ENCODE measurements at places on chromosomes 6 and 20. TPM values are rescaled to one million over a fixed set of nuclear protein-coding genes. Genes with fewer than 3 reads are reported as not detected.

DNA sequence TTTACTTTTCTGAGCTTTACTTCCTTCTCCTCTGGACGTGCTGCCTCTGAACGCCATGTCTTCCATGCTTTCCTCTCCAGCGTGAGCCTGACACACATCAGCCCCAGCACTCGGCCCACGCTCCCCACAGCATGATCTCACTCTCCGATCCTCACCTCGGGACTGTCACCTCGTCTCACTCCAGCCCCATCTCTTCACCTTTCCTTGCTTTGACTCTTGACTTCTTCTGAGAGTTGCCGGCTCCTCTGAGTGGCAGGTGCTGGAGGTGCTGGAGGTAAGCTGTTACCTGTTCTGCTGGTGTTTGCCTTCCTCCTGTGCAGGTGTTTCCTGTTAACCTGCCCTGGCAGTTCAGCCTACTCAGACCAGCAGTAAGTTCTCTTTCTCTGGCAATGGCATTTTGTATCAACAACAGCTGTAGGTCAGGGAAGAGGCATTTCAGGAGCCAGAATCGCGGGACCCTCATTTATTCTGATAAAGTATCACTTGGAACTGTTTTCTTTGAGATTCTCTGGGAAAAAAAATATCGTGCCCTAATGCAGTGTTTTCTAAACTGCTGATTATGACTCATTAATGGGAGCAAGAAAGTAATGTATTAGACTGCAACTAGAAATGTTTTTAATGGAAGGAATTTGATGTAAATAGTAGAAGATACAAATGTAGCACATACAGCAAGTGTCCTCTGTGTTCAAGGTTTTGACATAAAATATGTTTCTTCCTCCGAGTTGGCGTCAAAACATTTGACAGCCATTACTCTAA is 106.5 kb downstream of the ARID1B start:
- H3K27me3 ChIP-seq: no peaks in the 10 kb centered on the region
- H3K36me3 ChIP-seq: no peaks in the 10 kb centered on the region
- H3K4me3 ChIP-seq: peak overlapping the region; percentile 1
- H3K4me1 ChIP-seq: peaks cover 93% of the 10 kb centered on the region
- H3K27ac ChIP-seq: peak overlapping the region; percentile 90
- DNase-seq: peak; percentile 81

The PRR18 gene
- total RNA-seq: not detected

The CBLN4 gene
- total RNA-seq: not detected

The HNF4A gene
- 10.3 TPM for total RNA-seq

DNA sequence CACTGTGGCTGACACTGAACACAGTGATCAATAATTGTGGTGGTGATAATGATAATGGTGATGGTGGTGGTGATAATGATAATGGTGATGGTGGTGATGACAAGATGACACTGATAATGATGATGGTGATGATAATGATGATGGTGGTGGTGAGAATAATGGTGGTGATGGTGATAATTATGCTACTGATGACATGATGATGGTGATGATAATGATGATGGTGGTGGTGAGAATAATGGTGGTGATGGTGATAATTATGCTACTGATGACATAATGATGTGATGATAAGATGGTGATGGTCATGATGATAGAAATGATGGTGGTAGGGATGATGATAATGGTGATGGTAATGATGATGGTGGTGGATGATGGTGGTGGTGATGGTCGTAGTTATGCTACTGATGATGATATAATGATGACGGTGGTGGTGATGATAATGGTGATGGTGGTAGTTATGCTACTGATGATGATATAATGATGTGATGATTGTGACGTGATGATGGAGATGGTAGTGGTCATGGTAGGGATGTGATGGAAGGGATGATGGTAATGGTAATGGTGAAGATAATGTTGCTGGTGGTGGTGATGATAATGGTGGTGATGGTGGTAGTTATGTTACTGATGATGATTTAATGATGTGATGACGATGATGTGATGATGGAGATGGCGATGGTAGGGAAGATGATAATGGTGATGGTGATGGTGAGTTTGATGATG is 356.5 kb upstream of the CDH4 start:
- H3K36me3 ChIP-seq: no peaks in the 10 kb centered on the region
- H3K27me3 ChIP-seq: no peaks in the 10 kb centered on the region
- no peak overlapping the region for H3K27ac ChIP-seq

The HTR1E gene
- total RNA-seq: not detected

DNA sequence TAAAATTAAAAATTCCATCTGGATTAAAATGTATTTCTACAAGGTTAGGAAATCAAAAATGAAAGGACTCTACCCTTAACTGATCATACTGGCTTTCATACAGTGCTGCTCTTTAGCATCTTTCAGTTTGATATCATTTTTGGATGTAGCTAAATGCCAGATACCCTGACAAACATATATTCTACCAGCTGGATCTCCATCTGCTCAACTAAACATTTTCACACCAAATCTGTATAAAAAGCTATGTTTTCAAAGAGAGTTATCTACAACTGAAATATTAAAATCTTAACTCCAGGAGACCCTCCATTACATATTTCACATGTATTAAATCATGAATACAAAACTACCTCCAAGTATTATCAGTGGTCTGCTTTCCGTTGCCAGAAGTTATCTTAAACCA is 95.7 kb downstream of the EPHA7 start:
- no peaks in the 10 kb centered on the region for H3K4me1 ChIP-seq
- H3K36me3 ChIP-seq: no peaks in the 10 kb centered on the region
- no peak overlapping the region for H3K27ac ChIP-seq
- no peak for DNase-seq
- H3K4me3 ChIP-seq: no peak overlapping the region

DNA sequence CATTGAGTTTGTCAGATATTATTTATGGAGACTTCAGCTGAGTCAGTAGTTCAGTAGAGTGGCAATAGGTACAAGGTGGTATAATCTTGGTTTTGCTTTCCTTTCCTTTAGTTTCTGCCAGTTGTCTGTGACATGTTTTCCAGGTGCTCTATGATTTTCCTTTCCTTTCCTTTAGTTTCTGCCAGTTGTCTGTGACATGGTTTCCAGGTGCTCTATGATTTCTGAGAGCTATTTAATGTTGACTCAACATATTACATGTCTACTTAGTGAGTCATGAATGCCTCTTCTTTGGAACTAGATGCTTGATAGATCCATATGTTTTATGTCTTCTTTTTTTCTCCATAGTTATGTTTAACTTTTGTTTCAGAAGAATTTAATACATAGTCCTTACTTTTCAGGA is 186.4 kb upstream of the DEFB112 start:
- no peak overlapping the region for H3K4me3 ChIP-seq
- no peaks in the 10 kb centered on the region for H3K27me3 ChIP-seq
- no peak for DNase-seq
- H3K36me3 ChIP-seq: no peaks in the 10 kb centered on the region
- no peaks in the 10 kb centered on the region for H3K4me1 ChIP-seq

- H3K36me3 ChIP-seq: peaks cover 72% of the 10 kb centered on the region
- no peak overlapping the region for H3K4me3 ChIP-seq
- peak overlapping the region; percentile 62 for H3K27ac ChIP-seq
- DNase-seq: no peak
- no peaks in the 10 kb centered on the region for H3K27me3 ChIP-seq
Measured at GRCh38 chr6:3280866-3281465, 22.2 kb downstream of the PSMG4 start.

- DNase-seq: no peak
- H3K27ac ChIP-seq: no peak overlapping the region
- H3K27me3 ChIP-seq: no peaks in the 10 kb centered on the region
- peaks cover 49% of the 10 kb centered on the region for H3K36me3 ChIP-seq
Measured at GRCh38 chr20:16405254-16405653, 168.0 kb downstream of the KIF16B start.

- H3K27ac ChIP-seq: no peak overlapping the region
- H3K4me1 ChIP-seq: peaks cover 25% of the 10 kb centered on the region
- H3K4me3 ChIP-seq: no peak overlapping the region
- H3K27me3 ChIP-seq: no peaks in the 10 kb centered on the region
Measured at GRCh38 chr20:46784436-46785127, 75.1 kb downstream of the SLC2A10 start.

GRCh38 chr6:136059308-136059707 is 190.8 kb downstream of the MTFR2 start:
- no peak for DNase-seq
- H3K36me3 ChIP-seq: no peaks in the 10 kb centered on the region
- H3K27me3 ChIP-seq: no peaks in the 10 kb centered on the region

DNA sequence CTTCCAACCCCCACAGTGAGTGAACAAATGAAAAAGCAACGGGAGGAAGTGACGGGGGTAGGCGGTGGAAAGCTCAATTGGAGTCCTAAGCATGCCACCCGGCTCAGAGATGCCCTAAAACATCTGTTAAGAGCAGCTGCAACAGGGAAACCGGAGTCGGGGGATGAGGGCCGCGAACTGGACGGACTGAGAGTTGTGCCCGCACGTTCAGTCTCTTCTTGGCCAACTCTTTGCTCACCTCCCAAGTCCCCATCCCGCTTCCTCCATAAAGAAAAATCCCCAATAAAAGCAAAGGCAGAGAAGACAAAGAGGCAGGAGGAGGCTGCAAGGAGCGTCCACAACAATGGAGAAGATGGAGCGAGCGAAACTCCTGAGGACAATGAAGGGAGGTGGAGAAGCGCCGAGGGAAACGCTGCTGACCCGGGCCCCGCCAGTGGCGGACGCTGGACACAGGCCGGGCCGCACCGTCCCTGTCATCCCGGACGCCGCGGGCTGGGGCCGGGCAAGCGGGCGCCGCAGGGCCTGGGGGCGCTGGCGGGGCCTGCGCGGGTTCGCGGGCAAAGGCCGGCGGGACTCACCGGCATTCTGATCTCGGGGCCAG is 600 bp downstream of the SEC63 start:
- H3K36me3 ChIP-seq: no peaks in the 10 kb centered on the region
- peak overlapping the region; percentile 97 for H3K4me3 ChIP-seq
- DNase-seq: peak; percentile 46
- H3K27me3 ChIP-seq: no peaks in the 10 kb centered on the region

GRCh38 chr6:3244003-3244831 is 14.5 kb upstream of the PSMG4 start:
- no peak for DNase-seq
- H3K4me3 ChIP-seq: no peak overlapping the region
- H3K36me3 ChIP-seq: no peaks in the 10 kb centered on the region
- peaks cover 16% of the 10 kb centered on the region for H3K4me1 ChIP-seq
- H3K27me3 ChIP-seq: no peaks in the 10 kb centered on the region
- no peak overlapping the region for H3K27ac ChIP-seq

The ITPR3 gene
- total RNA-seq: 105 TPM

The FHL5 gene
- 21.6 TPM for total RNA-seq

DNA sequence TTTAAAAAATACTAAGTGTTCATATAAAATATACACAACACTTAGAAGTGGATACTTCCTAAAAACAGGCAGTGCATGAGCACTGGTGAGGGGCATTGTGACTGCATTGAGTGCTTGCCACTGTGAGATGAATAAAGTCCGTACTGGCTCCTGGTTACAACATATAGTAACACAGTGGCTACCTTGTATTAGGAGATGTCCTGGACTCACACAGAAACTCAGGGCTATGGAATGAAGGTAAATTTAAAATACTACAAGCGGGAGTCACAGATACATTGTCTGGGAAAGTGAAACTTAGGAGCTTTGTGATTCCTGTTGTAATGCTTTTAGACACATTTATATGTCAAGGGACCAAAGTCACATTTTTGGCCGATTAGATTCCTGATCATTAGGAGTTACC is 36.5 kb upstream of the HLA-G start:
- no peaks in the 10 kb centered on the region for H3K36me3 ChIP-seq
- DNase-seq: no peak
- peaks cover 13% of the 10 kb centered on the region for H3K4me1 ChIP-seq
- H3K4me3 ChIP-seq: no peak overlapping the region
- H3K27ac ChIP-seq: no peak overlapping the region

DNA sequence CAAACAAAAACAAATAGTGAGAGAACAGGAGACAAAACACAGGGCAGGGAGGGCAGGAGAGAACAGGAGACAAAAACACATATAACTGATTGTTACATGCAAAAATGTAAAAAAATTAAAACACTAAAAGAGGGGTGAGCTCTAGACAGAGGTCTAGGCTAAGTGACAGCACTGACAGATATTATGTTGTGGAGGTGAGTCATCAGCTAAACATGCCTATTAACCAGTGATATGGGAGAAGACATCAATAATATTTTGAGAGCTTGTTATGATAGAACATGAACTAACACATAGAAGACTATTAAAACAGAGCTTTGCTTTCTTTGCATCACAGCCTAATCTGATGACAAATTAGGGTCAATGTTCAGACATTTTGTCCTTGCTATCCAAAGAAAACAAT is 972.7 kb downstream of the PRIM2 start:
- no peak for DNase-seq
- H3K27me3 ChIP-seq: no peaks in the 10 kb centered on the region
- no peak overlapping the region for H3K27ac ChIP-seq
- no peaks in the 10 kb centered on the region for H3K4me1 ChIP-seq

Measured in stomach (tissue), 19 donors.